NCI-H2081 treated with DMSO at 0.1 percent for 48 hours (cell line): ENCODE measurements at places on chromosomes 7 and 10.

DNA sequence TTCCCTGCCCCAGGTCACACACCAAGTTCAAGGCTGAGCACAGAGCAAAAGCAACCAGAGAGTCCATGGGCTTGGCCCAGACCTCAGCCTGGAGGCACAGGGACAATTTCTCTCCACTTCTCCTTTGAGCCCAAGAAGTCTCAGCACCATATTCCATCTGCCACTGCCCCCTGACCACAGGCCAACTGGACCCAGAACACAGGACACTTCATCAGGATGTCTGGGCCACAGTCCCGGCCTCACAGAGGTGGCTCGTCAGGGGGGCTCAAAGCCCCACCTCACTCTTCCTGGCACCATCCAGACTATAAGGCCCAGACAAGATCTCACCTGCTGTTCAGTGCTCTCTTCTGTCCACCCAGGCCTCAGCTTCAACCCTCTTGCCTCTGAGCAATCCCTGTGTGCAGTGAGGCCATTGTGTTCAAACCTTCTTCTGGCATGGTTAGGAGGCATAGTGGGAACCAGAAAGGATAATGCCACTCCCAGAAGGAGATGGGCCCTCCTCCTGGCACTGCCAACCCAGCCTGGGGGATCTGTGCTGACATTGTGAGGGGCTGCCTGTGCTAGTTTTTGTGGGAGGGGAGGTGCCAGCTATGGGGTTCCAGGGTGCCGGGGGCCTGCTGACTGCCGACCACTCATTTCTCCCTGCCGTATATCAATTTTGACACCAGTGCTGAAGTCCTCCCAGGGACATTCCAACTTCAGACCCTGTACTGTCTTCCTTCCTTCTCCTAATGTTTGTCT is 49.7 kb upstream of the ANTXRL start:
- no peak for DNase-seq

GRCh38 chr10:14543046-14543903 is 212.6 kb upstream of the FRMD4A start:
- DNase-seq, result no peak

- no peak for DNase-seq
These were observed 853.6 kb downstream of the LRMDA start for GRCh38 chr10:76285012-76285411.

GRCh38 chr10:82340166-82340565 is 465.2 kb downstream of the NRG3 start:
- no peak for DNase-seq

DNA sequence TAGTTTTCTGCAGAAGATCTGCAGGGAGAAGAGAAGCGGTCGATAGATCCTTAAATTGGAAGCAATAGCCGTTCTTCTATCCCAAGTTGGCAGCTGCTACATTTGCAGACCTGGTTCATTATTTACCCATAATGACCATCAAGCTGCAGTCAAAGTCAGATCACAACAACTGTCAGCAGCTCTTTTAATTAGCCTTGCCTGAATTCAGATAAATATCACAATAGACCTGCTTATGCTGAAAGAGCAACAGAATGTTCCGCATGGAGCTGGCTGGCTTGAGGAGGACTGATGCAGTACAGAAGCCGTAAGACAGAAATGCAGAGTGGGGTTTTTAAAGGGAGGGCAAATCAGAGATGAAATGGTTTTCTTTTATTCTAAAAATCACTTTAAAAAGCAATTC is 109.4 kb downstream of the HIBADH start:
- DNase-seq, result no peak

DNA sequence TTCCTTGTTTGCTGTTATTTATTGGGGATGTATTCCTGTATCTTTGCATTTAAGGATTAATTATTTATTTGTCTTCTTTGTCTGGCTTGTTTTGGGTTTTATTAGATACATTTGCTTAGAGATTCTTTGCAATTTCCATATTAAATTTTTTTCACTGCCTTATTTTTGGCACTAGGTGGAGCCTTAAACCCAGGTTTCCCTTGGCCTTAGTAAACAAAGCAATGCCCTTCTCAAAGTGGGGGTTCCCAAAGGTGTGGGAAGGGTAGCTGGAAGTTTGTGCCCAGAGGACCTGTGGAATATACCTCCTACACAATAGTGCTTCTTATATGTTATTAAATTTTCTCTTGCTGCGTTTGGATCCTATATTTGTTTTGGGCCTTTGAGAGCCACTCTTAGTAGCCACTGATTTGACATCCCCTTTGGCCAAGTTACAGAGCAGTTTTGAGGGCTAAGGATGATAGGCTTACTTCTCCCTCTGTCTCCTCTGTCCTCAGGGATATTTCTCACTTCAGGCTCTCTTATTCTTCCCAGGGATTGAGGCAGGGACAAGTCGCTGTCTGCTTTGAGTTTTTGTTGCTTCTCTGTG is 162.3 kb downstream of the ITGB1 start:
- no peak for DNase-seq

GRCh38 chr7:27088002-27088922 is 7.5 kb downstream of the HOXA1 start:
- DNase-seq, result no peak

DNA sequence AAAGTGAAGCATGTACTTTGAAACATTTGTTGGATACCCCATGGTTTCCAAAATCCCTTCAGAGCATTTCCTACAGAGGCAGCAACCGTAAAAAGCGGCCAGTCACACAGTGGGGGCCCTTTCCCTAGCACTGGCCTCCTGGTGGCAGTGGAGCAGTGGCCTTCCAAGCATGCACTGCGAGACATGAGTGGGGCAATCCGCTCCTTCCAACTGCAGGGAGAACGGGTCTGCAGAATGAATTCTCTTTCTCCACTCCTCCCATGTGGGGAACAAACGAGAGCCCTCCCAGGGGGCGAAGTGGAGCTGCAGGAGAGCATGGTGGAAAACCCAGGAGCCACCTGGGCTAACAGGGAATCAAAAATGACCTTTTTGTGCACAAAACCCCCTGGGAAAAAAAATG is 542.9 kb upstream of the GALNT17 start:
- DNase-seq, result no peak

DNA sequence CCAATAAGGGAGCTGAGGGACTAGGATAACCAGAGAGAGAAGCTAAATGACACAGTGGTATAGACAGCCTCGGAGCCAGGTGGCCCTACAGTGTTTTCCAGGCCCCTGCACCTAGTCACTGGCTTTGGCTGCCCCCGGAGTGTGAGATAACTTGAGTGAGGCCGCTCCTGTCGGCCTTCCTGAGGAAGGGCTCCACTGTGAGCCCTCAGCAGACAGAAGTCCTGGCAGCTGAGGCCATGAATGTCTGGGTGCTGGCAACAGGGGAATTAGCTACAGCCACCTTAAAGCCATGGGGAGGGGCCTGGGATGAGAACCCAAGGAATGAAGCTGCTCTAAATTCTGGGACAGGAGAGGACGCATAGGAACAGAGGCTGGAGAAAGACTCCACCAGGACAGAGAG is 4.6 kb upstream of the GDF10 start:
- no peak for DNase-seq

GRCh38 chr7:46969303-46970130 is 612.4 kb downstream of the TNS3 start:
- DNase-seq, result no peak

DNA sequence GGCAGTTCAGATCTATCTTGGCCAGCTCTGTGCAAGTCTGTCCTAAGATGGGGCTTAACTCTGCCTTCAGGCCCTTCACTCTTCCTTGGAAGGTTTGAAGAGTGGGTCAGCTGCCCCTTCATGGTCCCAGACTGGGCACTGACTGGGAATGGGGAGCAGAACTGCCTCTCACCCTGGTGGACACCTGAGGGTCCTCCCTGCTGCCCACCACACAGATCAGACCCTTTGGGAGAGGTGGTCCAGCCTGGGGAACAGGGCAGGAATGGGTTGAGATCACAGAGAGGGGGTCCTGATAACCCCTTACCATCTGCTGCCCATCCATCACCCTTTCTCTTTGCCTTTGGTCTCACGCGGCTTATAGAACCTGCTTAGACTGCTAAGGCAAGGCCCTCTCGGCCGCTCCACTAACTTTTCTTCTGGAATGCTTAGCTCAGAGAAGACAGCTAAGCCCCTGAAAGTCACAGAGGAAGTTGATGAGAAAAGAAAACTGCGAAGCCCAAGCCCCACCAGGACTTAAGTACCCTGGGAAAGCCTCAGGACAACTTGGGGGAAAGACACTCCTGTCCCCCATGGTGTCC is 402 bp upstream of the CDHR1 start:
- DNase-seq, result no peak

DNA sequence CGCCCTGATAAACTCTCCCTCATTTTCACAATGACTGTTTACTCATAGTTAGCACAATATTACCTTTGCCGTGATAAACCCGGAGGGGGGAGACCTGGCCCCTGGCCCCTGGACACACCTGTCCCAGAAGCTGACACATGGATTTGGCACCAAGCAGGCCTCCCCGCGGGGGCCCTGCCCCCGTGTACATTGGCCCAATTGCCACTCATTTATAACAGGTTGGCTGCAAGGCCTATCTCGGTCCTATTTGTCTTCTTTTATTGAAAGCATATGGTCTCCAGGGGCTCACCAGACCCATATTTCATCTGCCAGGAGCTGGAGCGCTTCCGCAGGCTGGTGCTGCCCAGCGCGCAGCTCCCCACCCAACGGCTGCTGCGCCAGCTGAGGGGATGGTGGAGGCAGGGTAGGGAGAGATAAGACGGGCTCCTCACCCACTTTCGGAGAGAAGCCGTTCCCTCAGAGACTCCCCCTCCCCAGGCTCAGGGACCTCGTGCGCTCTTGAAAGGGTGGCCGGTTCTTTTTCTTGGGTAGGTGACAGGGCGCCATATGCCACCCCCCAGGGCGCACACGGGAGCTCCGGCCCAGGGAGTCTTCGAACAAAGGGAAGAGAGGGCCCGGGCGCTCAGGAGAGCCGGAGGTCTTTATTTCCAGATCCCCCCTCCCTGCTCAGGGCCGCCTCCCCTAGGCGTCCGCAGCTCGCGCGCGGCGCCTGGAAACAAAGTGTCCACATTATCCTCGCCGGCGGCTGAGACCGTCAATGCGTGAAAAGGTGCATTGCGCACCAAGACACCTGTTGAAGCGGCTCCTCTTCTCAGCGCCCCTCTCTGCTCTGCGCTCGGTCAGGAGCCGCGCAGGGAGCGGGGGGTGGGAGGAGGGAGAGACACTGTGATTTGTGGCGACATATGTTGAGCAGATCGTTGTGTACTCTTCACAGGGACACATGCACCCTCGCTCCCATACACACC is 4.3 kb upstream of the NEUROG3 start:
- no peak for DNase-seq

- DNase-seq, result no peak
These were observed 119.6 kb downstream of the ZMIZ1 start for GRCh38 chr10:79188154-79188965.

GRCh38 chr7:69599955-69600709 is 1.9 kb downstream of the AUTS2 start:
- no peak for DNase-seq

DNA sequence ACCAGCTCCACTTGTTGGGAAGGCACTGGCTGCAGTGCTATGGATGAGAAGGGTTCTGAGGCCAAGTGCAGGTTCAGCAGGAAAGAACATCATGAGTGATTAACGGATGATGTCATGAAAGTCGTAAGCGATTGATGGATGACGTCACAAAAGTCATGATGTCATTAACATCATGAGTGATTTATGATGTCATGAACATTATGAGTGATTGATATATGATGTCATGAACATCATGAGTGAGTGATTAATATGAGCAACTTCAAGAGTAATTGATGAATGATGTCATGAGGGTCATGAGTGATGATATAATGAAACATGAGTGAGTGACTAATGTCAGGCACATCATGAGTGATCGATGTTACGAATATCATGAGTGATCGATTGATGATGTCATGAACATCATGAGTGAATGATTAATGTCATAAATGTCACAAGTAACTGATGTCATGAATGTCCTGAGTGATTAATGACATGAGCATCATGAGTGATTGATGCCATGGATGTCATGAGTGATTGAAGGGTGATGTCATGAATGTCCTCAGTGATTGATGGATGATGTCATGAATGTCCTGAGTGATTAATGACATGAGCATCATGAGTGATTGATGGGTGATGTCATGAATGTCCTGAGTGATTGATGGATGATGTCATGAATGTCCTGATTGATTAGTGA is 185.6 kb downstream of the PAXIP1 start:
- no peak for DNase-seq

- no peak for DNase-seq
These were observed 35.3 kb downstream of the COG5 start for GRCh38 chr7:107528461-107528860.

DNA sequence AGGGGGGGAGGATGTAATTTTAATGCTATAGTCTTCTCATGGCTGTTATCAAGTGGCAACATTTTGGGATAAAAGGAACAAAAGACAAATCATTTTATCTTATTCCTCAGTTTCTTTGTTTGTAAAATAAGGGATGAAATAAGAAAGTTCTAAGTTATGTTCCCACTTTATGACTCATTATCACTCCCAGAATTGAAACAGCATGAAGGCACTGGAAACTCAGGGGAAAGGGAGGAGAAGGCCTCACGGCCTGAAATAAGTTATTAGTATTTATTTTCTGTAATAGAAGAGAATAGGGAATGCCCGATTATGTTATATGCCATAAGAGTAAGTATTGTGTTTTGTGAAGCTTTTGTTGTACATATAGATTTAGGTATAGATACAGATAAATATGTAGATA is 85.0 kb upstream of the NAMPT start:
- no peak for DNase-seq

DNA sequence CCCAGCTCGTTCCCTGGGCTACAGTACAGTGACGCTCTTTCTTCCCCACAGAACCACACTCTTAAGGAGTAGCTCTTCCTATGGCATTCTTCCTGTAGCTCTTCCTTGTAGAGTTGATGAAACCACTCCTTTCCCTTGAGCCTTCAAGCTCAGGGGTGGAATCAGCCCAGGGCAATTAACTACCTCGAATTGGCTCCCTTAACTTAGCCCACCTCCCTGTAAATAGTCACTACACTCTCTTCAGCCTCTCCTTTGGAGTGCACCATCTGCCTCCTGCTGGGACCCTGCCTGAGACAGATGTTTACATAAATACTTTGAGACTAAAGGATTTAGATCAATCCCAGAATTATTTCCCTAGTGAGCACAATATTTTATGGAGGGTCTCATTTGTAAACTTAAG is 537.8 kb upstream of the AUTS2 start:
- DNase-seq, result no peak

- no peak for DNase-seq
These were observed 16.5 kb downstream of the DENND11 start for GRCh38 chr7:141685285-141686023.

DNA sequence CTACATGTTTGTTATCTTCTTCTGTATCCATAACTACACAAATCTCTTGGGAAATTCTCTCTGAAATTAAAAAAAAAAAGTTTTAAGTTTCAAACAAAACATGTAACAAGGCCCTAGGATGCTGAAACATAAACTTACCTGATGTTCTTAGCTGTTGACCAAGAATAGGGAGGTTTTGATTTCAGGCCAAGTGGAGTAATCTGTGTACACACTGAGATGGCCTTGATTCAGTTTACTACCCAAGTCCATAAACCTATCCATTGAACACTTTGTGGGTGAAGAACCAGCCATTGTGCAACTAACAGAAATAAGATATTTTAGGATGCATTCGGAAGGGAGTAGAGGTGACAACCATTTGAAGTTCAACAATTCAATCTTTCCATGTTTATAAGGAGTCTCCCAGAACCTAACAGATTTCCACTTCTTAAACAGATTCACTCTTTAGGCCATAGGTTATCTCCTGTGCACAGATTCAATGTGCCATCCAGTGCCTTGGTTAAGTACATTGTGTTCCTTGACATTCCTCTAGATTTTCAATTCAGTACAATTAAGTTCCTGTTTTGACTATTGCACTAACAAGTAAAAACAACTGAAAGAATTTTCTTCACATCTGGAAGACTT is 143.1 kb downstream of the CRPPA start:
- no peak for DNase-seq
